Fibroblast of skin of back (primary cell): ENCODE measurements at places on chromosomes 6 and 20.

GRCh38 chr6:53746442-53747103, 48.2 kb upstream of the LRRC1 start:
- no peak for DNase-seq

- DNase-seq, result no peak
Observed at GRCh38 chr6:157718503-157719187, 104.4 kb upstream of the SNX9 start.

DNA sequence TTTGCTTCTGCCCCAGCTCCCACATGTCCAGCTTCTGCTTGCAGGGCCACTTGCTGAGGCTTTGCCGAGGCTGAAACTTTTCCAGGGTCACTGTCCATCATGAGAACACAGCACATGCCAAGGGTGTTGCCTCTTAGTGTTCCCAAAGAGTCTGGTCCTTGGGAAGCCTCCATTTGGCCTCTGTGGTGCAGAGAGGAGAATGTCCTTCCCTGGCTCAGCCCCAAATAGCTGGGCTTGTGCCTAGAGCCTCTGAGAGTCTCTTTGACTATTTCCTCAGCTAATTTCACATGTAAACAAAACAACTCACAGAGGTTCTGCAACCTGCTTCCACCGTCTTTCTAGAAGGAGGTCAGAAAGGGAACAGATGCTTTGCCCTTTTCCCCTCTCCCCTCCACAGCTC, 40.4 kb upstream of the RAB23 start:
- DNase-seq, result peak; percentile 62

DNA sequence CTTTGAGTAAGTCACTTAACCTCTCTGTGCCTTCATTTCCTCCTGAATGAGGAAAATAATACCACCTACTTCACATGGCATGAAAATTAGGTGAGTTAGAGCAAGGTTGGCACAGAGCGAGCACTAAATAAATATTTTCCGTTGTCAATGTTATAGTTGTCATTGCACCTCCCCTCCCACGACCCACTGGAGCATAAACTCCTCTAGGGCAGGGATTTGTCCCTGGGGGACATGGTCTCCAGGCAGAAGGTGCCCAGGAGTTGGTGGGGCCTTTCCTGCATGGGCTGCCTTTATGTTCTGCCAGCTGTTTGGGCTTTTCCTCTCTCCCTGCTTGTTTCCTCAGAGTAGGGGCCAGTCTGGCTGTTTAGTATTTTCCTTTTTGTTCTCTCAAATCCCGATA, 1.3 kb upstream of the ANGPT4 start:
- no peak for DNase-seq

- DNase-seq, result no peak
Observed at GRCh38 chr6:167951781-167952511, 45.5 kb upstream of the KIF25 start.

GRCh38 chr20:61520893-61521460, 268.9 kb downstream of the CDH4 start:
- DNase-seq, result peak; percentile 89

- no peak for DNase-seq
Observed at GRCh38 chr6:1988843-1989242, 256.6 kb downstream of the GMDS start.

GRCh38 chr6:39934131-39934757, at the start of gene MOCS1:
Gene MOCS1 (minus strand): TSS chr6:39934462. CDS start chr6:39934417, 45 bp downstream.
- DNase-seq, result peak; percentile 72
